ENCODE measurements at places on chromosomes 12 and 14.
A peak's percentile ranks its signal among the peaks of the same experiment; 100 is the strongest.

DNA sequence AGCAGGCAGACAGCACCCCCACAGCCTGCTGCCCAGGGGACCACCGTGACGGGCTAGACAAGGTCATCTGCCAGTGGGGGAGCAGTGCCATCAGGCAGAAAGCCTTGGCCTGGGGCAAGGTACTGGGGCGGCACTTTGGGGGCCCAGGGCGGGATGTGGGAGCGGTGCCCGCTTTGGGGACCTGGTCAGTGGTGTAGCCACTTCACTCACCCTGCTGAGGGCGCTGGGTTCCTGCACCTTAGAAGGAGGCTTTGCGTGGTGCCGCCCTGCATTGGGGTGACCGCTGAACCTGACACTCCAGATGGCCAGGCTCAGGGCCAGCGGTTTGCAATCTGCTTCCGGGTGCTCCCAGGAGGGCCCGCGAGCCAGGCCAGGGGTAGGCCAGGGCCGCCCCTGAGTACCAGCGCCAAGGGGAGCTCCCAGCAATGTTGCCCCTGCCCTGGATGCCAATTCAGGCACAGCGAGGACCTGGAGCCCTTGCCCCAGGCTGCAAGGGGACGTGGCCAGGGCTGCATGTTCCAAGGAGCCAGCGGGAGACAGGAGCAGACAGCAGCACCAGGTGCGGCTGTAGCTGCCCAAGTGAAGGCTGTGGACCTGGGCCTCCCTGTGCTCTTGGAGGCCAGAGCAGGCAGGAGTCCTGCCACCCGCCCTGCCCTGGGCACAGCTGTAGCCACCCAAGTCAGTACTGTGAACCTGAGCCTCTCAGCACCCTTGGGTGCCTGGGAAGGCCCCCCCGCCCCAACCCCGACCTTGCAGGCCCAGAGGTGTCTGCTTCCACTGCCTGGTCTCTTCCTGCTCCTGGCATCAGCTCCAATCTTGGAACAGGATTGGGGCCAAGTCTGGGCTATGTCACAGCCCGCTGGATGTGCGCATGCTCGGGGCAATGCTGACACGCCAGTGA is 550.7 kb downstream of the SLC6A15 start:
- no peak for DNase-seq

GRCh38 chr12:42208574-42208973 is 29.5 kb downstream of the YAF2 start:
- no peak for DNase-seq

GRCh38 chr12:124493809-124494750 is 73.3 kb downstream of the NCOR2 start:
- peak; percentile 22 for DNase-seq

- DNase-seq = no peak
Observed at GRCh38 chr12:113889076-113889475, 77.0 kb downstream of the RBM19 start.

DNA sequence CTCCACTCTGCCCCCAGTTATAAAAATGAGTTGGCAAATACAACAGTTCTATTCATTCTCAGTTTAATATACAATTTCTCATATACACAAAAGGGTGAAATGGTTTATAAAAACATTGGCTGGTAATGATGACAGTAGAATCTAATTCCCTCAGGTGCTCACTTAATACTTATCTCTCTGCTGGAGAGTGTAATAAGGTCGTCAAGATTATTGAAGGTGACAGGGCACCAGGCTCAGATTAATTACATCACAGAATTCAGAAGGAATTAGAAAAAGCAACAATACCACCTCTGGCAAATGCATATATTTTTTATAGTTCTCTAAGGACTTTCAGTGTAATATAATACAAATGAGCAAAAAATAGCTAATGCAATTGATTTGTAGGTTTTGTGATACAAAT is 42.3 kb downstream of the ATXN7L3B start:
- DNase-seq = no peak

GRCh38 chr14:94341656-94342333 is 18.7 kb upstream of the SERPINA6 start:
- DNase-seq = no peak

DNA sequence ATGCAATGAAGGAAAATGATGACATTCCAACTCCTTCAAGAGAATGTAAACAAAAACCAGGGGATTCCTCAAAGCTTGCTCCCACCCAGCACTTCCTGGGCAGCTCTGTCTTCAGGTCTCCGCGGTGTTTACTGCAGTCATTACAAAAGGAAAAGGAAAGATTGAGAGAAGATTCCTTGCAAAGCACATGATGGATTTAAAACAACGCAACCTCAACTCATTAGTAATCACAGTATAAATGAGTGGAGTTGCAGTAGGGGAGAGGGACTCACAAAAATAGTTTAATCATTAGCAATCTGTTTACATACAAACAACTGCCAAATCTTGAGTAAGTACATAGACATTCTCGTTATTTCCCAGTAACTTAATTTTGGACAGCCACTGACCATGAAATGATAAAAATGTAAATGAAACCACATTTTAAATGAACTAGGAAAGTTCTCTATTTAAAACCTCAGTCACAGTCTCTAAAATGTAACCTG is 49.7 kb upstream of the OVCH1 start:
- DNase-seq = no peak

GRCh38 chr12:21631367-21631766 is 26.3 kb downstream of the LDHB start:
- DNase-seq = no peak

DNA sequence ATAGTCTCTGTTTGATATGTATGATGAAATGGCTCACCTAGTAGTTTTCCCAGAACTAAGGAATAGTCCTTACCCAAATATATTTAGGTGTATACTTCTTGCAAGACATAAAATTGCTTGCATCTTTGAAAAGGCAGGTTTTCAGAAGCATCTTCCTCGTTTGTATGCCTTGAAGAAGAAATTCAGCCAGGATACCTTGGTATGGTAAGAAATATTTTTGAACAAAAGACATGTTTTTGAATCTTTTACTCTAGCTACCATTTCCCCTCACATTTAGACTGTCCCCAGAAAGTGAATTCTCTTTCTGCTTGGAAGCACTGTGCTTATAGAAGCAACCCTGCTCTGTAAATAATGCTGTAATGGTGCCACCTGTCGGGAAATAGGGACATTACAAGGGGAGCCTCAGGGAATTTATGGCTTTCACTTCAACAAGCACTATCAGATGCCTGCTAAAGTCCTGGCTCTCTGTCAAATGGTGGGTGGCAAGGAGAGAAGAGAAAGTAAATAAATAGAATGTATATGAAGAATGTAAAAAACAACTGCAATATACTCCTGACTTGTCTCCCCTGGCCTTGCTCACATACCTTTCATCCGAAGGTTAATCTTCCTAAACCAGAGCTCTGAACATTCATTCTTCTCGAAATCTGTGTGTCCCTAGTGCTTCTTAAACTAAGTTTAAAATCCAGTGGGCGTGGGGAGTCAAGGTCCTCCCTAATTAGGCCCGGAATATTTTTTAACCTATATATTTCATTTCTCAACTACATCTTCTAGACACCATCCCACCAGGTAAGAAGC is 6.1 kb downstream of the CCDC184 start:
- DNase-seq = peak; percentile 48

GRCh38 chr12:45416126-45416525 is 200.2 kb downstream of the ANO6 start:
- DNase-seq = no peak

DNA sequence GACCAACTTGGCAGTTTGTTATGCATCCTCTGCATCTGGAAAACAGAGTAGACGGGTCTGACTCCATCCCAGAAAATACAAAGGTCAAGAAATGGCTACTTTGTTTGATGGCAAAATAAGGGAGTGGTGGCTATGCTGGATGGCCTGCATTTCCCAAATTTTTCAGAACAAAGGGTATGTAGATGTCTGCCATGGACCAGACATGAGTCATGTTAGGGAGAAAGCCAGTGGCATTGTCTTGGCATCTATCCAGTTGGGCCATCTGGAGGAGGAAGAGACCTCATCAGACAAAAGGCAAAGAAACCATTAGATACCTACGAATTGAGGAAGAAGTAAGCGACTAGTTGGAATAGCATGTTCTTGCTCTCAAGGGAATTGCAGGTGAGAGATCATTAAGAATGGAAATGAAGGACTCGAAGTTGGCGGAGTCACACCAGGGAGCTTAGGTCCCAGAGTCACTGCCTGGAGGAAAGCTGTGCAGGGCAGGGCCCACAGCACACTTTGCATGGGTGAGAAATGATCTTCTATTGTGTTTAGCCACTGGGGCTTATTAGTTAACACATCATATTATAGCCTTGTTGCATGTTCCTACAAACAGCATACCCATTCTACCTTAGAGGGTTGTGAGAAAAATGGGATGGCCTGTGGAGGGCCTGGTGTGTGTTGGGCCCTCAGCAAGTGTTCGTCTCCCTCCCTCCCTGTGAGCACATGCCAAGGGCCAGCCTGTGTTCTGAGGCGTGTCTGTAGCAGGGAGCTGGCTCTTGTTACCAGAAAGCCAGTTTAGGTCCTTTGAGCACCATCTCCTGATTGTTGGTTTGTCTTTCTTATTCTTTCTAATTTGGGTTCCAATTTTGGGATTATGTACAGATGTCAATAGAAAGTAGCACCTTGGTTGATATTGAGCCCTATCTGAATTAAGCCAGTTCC is 119.4 kb downstream of the KTN1 start:
- DNase-seq = no peak

DNA sequence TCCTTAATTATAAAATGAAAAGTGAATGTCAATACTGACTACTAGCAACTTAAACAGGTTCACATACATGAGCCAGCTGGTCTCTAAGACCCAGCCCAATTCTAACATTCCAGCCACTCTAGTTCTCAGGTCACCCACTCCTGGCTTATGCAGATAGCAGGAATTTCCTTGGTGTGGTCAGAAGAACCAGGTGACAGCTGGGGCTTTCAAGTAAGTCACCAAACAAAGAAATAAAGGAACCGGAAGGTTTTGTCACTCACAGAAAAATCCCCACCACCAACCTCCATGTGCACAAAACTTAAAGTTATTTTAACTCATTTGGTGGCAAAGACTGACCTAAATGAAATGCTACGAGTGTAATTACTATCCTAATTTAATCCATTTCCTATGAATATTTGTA is 129.6 kb upstream of the CDKN3 start:
- no peak for DNase-seq

GRCh38 chr14:36662258-36662542 is 540 bp downstream of the PAX9 start:
- DNase-seq = no peak

DNA sequence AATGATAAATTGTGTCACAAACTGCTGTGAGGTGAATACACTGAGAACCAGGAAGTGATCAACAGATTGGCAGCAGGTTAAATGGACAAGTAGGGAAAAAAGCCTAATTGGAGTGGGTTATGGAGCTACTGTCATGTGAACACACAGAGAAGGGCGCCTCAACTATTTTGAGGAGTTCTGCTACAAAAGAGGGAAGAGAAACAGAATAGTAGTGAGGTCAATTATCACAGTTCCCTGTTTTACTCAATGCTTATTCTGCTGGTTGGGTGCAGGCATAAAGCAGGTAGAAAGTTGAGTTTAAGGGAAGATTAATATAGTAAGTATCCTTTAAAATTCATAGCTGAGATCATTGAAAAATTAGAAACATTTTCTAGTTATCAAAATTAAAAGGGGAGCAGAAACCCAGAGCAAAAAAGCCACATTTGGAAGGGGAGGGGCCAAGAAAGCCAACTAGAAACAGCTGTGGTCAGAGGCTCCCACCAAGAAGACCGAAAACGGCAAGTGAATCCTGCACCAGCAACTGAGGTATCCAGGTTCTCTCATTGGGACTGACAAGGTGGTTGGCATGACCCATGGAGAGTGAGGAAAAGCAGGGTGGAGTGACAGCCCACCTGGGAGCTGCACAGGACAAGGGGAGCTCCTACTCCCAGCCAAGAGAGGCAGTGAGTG is 105.7 kb downstream of the ZC3H14 start:
- no peak for DNase-seq

DNA sequence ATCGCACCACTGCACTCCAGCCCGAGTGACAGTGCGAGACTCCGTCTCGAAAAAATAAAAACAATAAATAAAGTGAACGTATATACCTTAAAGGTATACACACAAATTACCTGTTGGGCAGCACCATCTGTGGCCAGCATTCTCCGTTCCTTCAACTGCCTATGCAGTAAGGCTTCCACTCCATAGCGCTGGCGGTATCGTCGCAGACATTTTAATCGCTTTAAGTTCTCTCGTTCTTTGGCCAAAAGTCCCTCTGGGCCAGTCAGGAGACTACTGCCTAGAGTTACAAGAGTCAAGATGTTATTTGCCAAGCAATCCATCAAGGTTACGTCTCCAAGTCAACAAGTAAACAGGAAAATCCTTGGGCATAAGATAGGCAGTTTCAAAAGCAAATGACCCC is 13.0 kb downstream of the KANSL2 start:
- DNase-seq = no peak

- DNase-seq = no peak
Observed at GRCh38 chr12:109448707-109449390, 28.3 kb downstream of the KCTD10 start.

- DNase-seq = no peak
Observed at GRCh38 chr12:93302331-93303229, 75.1 kb upstream of the NUDT4 start.

DNA sequence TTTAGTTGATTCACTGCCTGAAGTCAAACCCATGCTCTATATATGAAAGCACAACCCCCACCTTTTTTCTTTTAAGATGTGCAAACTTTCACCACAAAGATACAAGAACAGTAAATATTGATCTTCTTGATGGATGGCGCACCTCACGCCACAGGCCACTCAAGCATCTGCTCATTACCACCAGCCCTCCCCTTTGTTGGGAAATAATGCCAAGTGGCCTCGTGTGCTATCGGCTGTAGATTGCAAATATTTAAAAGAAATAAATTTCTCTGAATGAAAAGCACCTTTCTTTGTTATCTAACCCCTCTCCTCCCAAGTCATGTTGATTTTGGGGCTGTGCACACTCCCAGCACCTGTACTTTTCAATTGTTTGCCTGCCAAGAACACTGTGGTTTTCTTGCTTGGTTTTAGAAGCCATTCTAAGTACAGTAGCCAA is 122.7 kb downstream of the C12orf42 start:
- no peak for DNase-seq

DNA sequence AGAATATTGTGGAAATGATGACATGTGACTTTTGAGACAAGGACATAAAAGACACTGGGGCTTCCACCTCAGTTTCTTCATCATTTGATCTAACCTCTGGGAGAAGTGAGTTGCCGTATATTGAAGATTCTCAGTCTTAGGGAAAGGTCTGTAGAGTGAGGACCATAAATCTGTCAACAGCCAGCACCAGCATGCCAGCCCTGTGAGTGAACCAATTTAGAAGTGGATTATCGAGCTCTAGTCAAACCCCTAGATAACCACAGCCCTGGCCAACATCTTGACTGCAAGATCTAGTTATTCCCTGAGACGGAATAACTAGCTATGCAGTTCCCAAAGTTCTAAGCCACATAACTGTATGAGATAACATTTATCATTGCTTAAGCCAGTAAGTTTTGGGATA is 108.8 kb upstream of the PTPRR start:
- DNase-seq = no peak

GRCh38 chr12:102232036-102232435 is 34.4 kb upstream of the PMCH start:
- no peak for DNase-seq
